ENCODE measurements at places on chromosomes 7 and 10. TPM values are rescaled to one million over a fixed set of nuclear protein-coding genes. Genes with fewer than 3 reads are reported as not detected.

Gene GLUD1
- total RNA-seq, result 206 TPM

Gene PALD1
- total RNA-seq, result 1.1 TPM

Gene CDC14C
- not detected for total RNA-seq

Gene MRLN
- total RNA-seq, result not detected

Gene PPP1R9A
- total RNA-seq, result 0.38 TPM

Gene SUFU
- 3.0 TPM for total RNA-seq

Gene NXPH1
- not detected for total RNA-seq

Gene GPR26
- total RNA-seq, result not detected

Gene ZNF425
- total RNA-seq, result 4.2 TPM

Gene SYT15
- total RNA-seq, result 0.59 TPM

Gene SUGCT
- total RNA-seq, result 55.2 TPM

Gene CYP3A7
- total RNA-seq, result not detected

Gene CYP3A4
- not detected for total RNA-seq

Gene EBF3
- total RNA-seq, result 8.8 TPM

Gene C10orf120
- total RNA-seq, result not detected

Gene ELN
- 385 TPM for total RNA-seq

Gene CRYGN
- not detected for total RNA-seq

Gene FGF8
- not detected for total RNA-seq

Gene SFXN2
- total RNA-seq, result 5.6 TPM

Gene DTX2
- total RNA-seq, result 0.94 TPM

Gene TRIM74
- not detected for total RNA-seq

Gene FBXL15
- total RNA-seq, result 9.0 TPM

Gene IFIT2
- total RNA-seq, result 6.4 TPM

Gene STEAP1
- 53.9 TPM for total RNA-seq

Gene PRTFDC1
- 12.6 TPM for total RNA-seq

Gene BMS1
- 15.3 TPM for total RNA-seq

Gene CPVL
- 1.9 TPM for total RNA-seq

Gene CALCR
- not detected for total RNA-seq

Gene PLEKHS1
- total RNA-seq, result not detected

Gene DOCK4
- 8.4 TPM for total RNA-seq

Gene ATOH7
- total RNA-seq, result not detected

Gene AKR1C2
- total RNA-seq, result 13.3 TPM

Gene INTS15
- total RNA-seq, result 5.9 TPM

Gene FRMPD2
- not detected for total RNA-seq

Gene SCD
- total RNA-seq, result 38.5 TPM

Gene SH2D4B
- total RNA-seq, result not detected

Gene HTR5A
- total RNA-seq, result not detected

Gene ZEB1
- total RNA-seq, result 183 TPM

Gene P4HA1
- total RNA-seq, result 253 TPM

Gene TEX36
- not detected for total RNA-seq

Gene PLAC9
- 24.6 TPM for total RNA-seq

Gene CRPPA
- total RNA-seq, result 1.2 TPM

Gene SHTN1
- under 0.01 TPM for total RNA-seq

Gene TAS2R3
- total RNA-seq, result 0.68 TPM

Gene SYNPO2L
- not detected for total RNA-seq

Gene ZNF775
- total RNA-seq, result 5.3 TPM

Gene SMKR1
- total RNA-seq, result not detected

All from smooth muscle cell of the coronary artery (primary cell).